ENCODE measurements at places on chromosomes 1 and 21. TPM values are rescaled to one million over a fixed set of nuclear protein-coding genes. Genes with fewer than 3 reads are reported as not detected.

ZFYVE9 gene
- 30.6 TPM for total RNA-seq

TDRD5 gene
- 0.52 TPM for total RNA-seq

WNT9A gene
- 3.0 TPM for total RNA-seq

RSPH1 gene
- 5.2 TPM for total RNA-seq

NBPF6 gene
- total RNA-seq, result not detected

SLC45A1 gene
- total RNA-seq, result 0.67 TPM

KISS1 gene
- total RNA-seq, result 0.55 TPM

FCER1G gene
- total RNA-seq, result not detected

CAMSAP2 gene
- 27.4 TPM for total RNA-seq

LRRC53 gene
- not detected for total RNA-seq

CNIH3 gene
- 4.5 TPM for total RNA-seq

DNA sequence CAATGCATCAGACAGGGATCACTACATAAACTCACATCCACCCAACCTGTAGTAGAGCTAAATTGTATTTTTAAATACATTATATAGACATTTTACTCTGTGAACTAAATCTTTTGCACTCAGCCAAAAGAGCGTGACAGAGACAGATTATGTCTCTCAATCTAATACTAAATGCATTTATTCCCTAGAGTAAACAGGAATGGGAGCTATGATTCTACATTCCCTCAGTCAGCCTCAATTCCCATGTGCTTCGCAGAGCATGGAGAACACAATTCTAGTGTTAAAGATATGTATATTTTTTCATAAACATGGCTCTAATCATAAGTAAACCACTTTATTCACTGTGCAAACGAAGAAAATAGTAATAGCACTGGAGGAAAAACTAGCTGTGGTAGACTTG is 16.5 kb downstream of the PIGK start:
- no peaks in the 10 kb centered on the region for H3K27me3 ChIP-seq
- no peak overlapping the region for H3K4me3 ChIP-seq

DNA sequence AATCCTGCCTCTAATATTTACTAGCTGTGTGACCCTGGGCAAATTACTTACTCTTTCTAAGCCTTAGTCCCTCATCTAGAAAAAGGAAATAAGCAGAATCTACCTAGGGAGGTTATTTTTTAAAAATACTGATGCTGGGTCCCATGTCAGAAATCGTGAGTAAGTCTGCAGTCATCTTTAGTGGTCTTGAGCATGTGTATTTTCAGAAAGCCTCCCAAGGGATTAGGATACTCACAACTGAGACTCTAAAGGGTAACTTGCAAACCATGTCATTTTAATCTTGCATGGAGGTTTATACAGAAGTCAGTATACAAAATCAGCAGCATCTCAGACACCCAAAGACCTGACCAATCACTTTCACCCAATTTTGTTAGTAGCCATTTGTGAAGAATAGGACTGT is 43.2 kb downstream of the DSTYK start:
- peaks cover 27% of the 10 kb centered on the region for H3K36me3 ChIP-seq
- H3K4me3 ChIP-seq, result no peak overlapping the region
- DNase-seq, result no peak

- no peak overlapping the region for H3K27ac ChIP-seq
- H3K4me1 ChIP-seq, result peaks cover 40% of the 10 kb centered on the region
- peaks cover 43% of the 10 kb centered on the region for H3K36me3 ChIP-seq
- H3K4me3 ChIP-seq, result no peak overlapping the region
Observed at GRCh38 chr1:204453141-204453772, 41.3 kb downstream of the PIK3C2B start.

GRCh38 chr21:33149181-33149580 is 79.2 kb downstream of the OLIG1 start:
- H3K4me1 ChIP-seq, result no peaks in the 10 kb centered on the region
- H3K27me3 ChIP-seq, result peaks cover 61% of the 10 kb centered on the region
- H3K27ac ChIP-seq, result no peak overlapping the region
- no peak overlapping the region for H3K4me3 ChIP-seq
- DNase-seq, result no peak

DNA sequence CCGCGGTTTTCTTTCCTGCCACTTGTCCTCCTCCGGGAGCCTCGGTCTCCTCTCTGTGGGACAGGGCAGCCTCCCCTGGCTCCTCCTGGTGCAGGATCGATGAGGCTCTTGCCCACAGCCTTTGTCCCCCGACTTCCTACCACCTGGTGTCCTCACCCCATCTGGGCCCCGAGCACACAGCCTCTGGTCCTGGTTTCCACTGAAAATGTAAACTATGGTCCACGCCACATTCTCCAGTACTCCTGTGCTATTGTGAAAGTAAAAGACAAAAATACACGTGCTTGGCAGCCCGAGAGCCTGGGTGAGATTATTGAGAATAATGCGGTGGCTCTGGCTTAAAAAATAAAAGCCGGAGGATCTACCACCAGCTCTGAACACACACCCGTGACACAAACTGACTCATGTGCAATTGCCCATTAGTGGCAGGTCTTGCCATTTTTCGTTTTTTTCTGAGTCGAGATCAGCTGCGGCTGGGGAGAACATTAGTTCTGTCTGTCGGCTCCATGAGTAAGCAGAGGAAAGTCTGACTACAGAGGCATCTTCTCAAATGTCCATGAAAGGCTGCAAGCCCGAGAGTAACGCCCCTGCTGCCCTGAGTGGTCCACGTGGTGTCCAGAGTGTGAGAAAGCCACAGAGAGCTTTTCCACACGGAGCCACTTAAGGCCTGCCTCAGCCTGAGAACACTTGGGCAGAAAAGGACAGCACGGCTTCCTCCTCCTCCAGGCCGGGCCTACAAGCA is 5.7 kb upstream of the COL6A2 start:
- H3K27me3 ChIP-seq, result peaks cover 7% of the 10 kb centered on the region
- no peaks in the 10 kb centered on the region for H3K36me3 ChIP-seq
- H3K4me3 ChIP-seq, result no peak overlapping the region

GRCh38 chr1:30838996-30839395 is 69.6 kb downstream of the SDC3 start:
- peaks cover 22% of the 10 kb centered on the region for H3K4me1 ChIP-seq
- no peaks in the 10 kb centered on the region for H3K36me3 ChIP-seq
- H3K4me3 ChIP-seq, result no peak overlapping the region
- H3K27me3 ChIP-seq, result peaks cover 28% of the 10 kb centered on the region
- no peak for DNase-seq

GRCh38 chr1:30342535-30343141 is 380.7 kb downstream of the MATN1 start:
- H3K4me3 ChIP-seq, result no peak overlapping the region
- peaks cover 7% of the 10 kb centered on the region for H3K4me1 ChIP-seq
- H3K36me3 ChIP-seq, result no peaks in the 10 kb centered on the region
- H3K27ac ChIP-seq, result no peak overlapping the region
- peak; percentile 62 for DNase-seq

DNA sequence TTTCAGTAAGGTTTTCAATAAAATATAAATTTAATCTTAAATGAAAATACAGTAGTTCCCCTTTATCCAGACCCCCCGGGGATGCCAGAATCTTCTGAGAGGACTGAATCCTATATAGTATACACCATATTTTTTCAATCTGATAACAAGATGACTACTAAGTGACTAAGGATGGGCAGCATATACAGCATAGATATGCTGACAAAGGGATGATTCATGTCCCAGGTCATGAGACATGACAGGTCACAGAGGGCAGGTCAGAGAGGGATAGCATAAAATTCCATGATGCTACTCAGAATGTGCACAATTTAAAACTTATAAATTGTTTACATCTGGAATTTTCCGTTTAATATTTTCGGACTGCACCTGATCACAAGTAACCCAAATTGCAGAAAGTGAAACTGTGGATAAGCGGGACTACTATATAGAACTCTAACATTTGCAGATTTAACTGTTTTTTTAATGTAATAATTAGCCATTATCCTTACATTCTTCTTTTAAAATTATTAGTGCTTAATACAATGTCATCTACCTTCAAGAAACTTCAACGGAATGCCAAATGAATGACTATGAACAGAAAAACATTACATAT is 48.8 kb downstream of the LRRC40 start:
- H3K4me1 ChIP-seq, result no peaks in the 10 kb centered on the region
- no peak overlapping the region for H3K27ac ChIP-seq
- peaks cover 10% of the 10 kb centered on the region for H3K36me3 ChIP-seq
- no peak overlapping the region for H3K4me3 ChIP-seq
- no peaks in the 10 kb centered on the region for H3K27me3 ChIP-seq

DNA sequence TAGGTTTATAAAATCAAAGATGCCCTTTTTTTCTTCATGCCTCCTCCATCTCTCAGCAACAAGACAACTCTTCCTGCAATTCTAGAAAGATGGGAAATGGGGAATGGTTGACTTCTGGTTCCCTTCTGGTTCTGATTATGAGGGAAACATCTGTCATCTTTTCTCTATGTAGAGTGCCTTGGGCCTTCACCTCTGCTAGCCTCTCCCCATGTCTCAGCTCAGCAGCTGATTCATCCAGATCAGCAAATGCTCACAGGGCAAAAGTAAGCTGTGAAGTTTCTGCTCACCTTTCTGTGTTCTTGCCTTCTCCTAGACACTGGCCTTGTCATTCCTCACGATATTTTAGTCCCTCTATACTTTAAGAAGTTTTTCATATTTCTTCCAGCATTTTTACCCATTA is 17.8 kb upstream of the BECN2 start:
- no peak for DNase-seq
- no peak overlapping the region for H3K27ac ChIP-seq
- no peak overlapping the region for H3K4me3 ChIP-seq
- peaks cover 6% of the 10 kb centered on the region for H3K4me1 ChIP-seq
- no peaks in the 10 kb centered on the region for H3K27me3 ChIP-seq
